Subcutaneous adipose tissue (tissue), 4 donors: ENCODE measurements at places on chromosomes 2 and 18. TPM values are rescaled to one million over a fixed set of nuclear protein-coding genes. Genes with fewer than 3 reads are reported as not detected.

FAM124B gene
- total RNA-seq, result 5.7 TPM

CEBPZ gene
- 29.3 TPM for total RNA-seq

ANKRD53 gene
- total RNA-seq, result 3.5 TPM

SP5 gene
- total RNA-seq, result 7.0 TPM

BOLL gene
- total RNA-seq, result not detected

LHCGR gene
- total RNA-seq, result 2.3 TPM

IL1RN gene
- 105 TPM for total RNA-seq
